CD4-positive, alpha-beta memory T cell (primary cell): ENCODE measurements at places on chromosomes 6 and 20. TPM values are rescaled to one million over a fixed set of nuclear protein-coding genes. Genes with fewer than 3 reads are reported as not detected.

The C20orf141 gene
- not detected for polyA plus RNA-seq

The RNF144B gene
- polyA plus RNA-seq, result 0.93 TPM

The RHAG gene
- not detected for polyA plus RNA-seq

The SEL1L2 gene
- not detected for polyA plus RNA-seq

The GLP1R gene
- polyA plus RNA-seq, result not detected

The VGLL2 gene
- not detected for polyA plus RNA-seq

The TFAP2D gene
- polyA plus RNA-seq, result not detected

The CD24 gene
- polyA plus RNA-seq, result 0.99 TPM

The HLA-DPB1 gene
- polyA plus RNA-seq, result 50.5 TPM

The ZFP64 gene
- polyA plus RNA-seq, result 6.2 TPM

The CUTA gene
- 407 TPM for polyA plus RNA-seq

The GRM4 gene
- polyA plus RNA-seq, result not detected

The CCDC170 gene
- not detected for polyA plus RNA-seq

The AGPAT4 gene
- polyA plus RNA-seq, result 6.9 TPM

The LIN28B gene
- polyA plus RNA-seq, result not detected

The CRYBG1 gene
- 20.5 TPM for polyA plus RNA-seq

The TBC1D7 gene
- polyA plus RNA-seq, result 16.2 TPM

The PNLDC1 gene
- polyA plus RNA-seq, result not detected

The ALDH5A1 gene
- 8.5 TPM for polyA plus RNA-seq

The MAS1 gene
- not detected for polyA plus RNA-seq

The GMNN gene
- 3.4 TPM for polyA plus RNA-seq

The ACTR5 gene
- 8.7 TPM for polyA plus RNA-seq

The NT5DC1 gene
- 64.8 TPM for polyA plus RNA-seq

The SLC13A3 gene
- polyA plus RNA-seq, result not detected

The LPA gene
- not detected for polyA plus RNA-seq

The HS3ST5 gene
- polyA plus RNA-seq, result not detected
